ENCODE measurements at places on chromosomes 7 and 10.

DNA sequence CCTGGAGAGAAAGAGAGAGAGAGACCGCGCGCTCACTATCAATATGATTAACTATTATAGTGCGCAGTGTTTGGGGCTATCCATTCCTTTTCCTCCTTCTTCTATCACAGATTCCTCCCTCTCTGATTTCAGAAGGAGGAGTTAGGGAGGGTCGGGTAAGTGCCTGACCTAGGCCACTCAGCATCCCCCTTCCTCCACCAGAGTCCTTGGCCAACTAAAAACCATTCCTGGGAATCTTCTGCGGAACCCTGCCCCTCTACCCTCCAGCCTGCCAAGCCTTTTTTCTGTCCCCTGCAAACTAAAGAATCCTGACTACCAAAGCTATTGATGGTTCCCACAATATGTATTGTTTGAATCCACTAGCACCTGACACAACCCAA is 256.2 kb upstream of the NFE2L3 start:
- DNase-seq, result no peak

GRCh38 chr7:97002555-97003261 is 2.6 kb upstream of the DLX6 start:
- no peak for DNase-seq

- DNase-seq, result no peak
Measured at GRCh38 chr7:82179311-82179710, 264.3 kb downstream of the CACNA2D1 start.

DNA sequence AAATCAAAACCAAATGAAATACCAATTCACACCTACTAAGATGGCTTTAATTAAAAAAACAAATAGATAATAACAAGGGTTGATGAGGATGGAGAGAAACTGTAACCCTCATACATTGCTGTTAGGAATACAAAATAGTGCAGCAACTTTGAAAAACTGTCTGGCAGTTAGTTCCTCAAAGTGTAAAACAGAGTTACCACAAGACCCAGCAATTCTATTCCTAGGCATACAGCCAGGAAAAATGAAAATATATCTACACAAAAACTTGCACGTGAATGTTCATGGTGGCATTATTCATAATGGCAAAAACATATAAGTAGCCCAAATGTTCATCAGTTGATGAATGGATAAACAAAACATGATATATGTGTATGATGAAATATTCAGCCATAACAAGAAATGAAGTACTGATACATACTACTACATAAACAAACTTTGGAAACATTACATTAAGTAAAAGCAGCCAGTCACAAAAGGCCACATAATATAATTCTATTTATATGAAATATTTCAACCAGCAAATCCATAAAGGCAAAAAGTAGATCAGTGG is 83.5 kb downstream of the BRAF start:
- DNase-seq, result no peak

DNA sequence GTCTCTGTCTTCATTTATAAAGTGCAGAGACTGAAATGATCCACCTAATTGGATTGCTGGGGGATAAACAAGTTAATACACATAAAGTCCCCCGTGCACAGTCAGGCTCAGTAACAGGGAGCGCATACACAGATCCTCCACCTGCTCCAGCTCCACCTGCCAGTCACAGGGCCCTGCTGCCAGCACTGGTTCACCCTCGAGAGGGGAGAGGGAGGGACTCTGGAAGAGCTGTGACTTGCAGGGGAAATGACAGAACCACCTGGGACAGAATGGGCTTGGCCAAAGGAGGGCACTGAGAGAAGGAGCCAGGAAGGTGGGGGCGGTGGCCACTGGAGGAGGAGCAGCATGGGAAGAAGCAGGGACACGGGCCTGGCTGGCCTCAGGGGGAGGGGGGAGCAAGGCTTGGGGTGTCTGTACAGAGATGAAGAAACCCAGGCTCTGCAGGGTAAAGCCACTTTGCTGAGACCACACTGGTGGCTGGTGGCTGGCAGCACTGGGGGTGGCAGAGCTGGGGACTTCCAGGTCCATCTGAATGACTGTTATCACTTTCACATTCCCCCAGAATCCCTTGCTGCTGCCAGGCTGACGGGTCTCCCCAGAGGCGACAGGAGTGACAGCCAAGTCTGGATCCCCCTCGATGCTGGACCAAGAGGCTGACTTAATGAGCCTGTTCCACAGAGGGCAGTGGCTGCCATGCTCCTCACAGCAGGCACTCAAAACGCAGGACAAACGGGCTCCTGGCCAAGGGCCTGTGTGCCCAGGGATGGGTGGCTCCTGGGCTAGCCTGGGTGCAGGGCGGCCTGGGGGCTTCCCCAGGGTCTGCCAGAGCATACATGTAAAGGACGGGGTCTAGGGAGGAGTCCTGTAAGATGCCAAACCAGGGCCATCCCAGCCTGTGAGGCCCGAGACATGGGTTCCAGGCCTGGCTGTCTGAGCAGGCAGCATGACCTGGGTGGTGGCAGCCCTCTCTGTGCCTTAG is 151.1 kb downstream of the SH3PXD2A start:
- DNase-seq, result no peak

DNA sequence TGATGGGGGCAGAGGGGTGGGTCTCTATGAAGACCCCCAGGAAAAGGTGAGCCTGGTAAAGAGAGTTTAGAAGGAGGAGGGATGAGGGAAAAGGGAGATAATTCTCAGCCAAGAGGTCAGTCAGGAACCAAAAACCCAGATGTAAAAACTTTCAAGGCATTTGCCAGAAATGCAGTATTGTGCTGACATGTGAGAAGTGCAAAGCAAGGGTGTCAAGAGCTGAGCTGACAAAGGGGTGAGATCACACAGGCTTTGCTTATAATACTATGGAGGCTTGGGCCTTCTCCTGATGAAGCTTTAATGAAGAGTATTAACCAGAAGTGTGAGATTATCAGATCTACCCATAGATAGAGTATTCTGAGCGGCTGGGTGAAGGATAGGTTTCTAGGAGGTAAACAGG is 22.3 kb upstream of the IFRD1 start:
- DNase-seq, result no peak

Measured in NCI-H2081 treated with DMSO at 0.1 percent for 48 hours (cell line).